Stimulated activated CD4-positive, alpha-beta T cell treated with anti-CD3 and anti-CD28 coated beads, Interleukin-1b, Interleukin-23, amount 100 ng/mL, for 48 hours (primary cell): ENCODE measurements at places on chromosomes 7 and 10.
A peak's percentile ranks its signal among the peaks of the same experiment; 100 is the strongest.

GRCh38 chr7:3154881-3155494, 111.3 kb upstream of the CARD11 start:
- DNase-seq, result peak; percentile 62

GRCh38 chr7:116713918-116714317, 41.9 kb downstream of the MET start:
- DNase-seq, result no peak

- DNase-seq, result no peak
Measured at GRCh38 chr10:78995987-78996791, 72.6 kb upstream of the ZMIZ1 start.

- DNase-seq, result no peak
Measured at GRCh38 chr10:132520177-132520811, 17.3 kb upstream of the INPP5A start.

DNA sequence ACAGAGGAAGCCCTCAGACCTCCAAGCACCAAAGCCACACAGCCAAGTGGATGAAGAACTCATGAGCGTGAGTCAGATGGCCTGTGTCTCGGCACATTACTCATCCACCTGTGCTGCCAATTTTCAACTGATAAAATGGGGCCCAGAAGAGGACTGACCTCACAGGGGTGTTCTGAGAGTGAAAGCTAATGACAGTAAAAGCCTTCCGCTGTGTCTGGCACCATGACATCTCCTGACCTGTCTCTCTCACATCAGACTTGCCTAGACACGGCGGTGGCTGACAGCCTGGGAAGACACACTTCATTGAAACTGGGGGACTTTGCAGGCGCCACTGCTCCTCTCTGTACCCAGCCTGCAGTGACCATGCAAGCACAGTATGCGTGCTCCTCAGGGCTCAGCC, 8.3 kb upstream of the SLC18A3 start:
- no peak for DNase-seq

DNA sequence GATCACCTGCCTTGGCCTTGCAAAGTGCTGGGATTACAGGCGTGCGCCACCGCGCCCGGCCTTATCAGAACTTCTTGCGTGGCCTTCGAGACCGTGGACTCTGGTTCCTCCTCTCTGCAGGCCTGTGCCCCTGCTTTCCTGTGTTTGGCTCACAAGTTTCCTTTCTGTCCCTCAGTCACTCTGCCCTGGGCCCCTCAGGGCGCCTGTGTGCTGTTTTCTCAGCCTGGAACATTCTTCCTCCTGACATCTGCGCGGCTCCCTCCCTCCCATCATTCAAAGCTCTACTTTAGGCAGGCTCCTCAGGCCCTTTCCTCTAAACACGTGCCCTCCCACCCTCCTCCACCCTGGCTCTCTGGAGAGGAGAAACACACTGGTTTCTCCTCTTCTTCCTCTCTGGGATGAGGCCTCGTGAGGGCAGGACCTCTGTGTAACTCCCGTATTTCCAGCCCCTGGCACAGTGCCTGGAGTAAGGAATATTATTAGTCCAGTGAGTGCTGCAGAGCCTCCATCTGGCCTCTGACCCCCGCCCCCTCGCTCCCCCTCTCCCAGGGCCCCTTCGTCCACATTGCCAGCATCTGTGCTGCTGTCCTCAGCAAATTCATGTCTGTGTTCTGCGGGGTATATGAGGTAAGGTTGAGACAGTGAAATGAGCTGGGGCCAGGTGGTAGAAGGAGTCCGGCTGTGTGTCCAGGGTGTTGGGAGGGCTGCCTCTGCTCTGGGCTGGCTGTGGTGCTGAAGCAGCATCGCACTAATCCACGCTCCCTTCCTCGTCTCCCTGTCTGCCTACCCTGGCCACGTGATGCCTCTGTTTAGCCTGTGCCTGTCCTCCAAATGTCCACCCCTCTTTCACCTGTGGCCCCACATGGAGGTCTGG, 7.1 kb downstream of the CLCN1 start:
- no peak for DNase-seq

DNA sequence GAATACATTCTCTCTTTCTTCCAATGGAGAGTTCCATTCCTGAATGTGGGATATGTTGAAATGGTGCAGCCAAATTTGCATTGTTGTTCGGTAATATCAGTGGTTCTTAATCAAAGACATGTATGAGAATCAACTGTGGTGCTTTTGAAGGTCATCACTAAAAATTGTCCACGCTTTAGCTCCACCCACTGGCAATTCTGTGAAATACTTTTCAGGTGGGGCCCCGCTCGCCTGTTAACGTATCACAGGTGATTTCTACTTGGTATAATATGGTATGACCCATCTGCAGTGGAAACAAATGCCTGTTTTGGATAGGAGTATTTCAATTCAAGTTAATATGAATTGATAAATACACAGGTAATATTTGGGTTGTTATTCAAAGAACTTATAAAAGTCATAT, 178.4 kb downstream of the NSUN6 start:
- DNase-seq, result no peak

DNA sequence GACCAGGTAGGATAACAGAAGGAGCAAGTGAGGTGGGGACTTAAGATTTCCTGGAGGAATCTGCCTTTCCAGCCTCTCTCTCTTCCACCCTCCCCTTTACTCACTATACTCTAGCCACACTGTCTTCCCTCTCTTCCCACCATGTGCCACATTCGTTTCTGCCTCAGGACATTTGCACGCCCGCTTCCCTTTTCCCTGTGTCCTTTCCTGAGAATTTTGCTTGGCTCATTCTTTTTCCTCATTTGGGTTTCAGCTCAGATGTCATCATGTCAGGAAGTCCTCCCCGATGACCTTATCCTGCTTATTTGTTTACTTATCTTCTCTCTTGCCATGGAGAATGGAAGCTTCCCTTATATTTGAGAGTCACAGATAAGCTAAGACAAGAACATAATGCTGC, 363.8 kb downstream of the PRPF18 start:
- DNase-seq, result no peak

DNA sequence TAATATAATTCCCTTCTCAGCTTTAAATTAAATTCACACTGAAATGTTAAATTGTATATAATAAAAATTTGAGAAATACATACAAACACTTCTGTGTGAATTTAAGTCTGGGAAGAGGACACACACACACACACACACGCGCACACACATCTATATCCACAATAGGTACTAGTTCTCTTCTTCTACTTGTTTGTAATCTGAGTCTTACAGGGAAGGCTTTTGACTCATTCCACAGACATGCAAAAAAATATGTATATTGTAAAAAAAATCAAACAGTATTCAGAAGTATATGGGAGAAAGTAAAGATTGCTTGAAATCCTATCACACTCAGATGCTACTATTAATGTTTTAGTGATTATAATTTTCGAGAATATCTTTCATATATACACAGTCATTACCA, 276.2 kb downstream of the MDFIC start:
- DNase-seq, result no peak

DNA sequence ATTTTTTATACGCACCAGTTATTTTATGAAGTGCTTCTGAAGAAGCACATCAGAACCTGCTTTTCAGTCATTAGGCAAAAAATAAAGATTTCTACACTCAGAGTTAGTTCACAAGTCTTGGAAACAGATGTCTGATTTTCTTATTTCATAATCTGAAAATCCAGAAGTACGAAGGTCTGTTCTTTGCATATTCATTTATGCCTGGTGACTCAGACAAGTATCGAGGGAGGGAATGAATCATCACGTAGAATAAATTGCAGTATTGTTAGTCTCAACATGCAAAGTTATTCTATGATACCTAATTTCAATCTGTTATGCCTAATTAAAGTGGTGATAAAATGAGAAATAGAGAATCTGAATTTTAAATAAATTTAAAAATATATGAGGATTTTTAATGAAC, 113.6 kb upstream of the SEM1 start:
- no peak for DNase-seq
